ENCODE measurements at places on chromosomes 11 and 22.

- DNase-seq: no peak
Observed at GRCh38 chr11:118396097-118396501, 5.3 kb upstream of the ATP5MG start.

GRCh38 chr11:16410479-16410878 is 54.1 kb upstream of the SOX6 start:
- no peak for DNase-seq

- DNase-seq: no peak
Observed at GRCh38 chr11:17591293-17591692, 44.2 kb downstream of the OTOG start.

GRCh38 chr11:71543866-71544265 is 4.4 kb upstream of the KRTAP5-9 start:
- no peak for DNase-seq

DNA sequence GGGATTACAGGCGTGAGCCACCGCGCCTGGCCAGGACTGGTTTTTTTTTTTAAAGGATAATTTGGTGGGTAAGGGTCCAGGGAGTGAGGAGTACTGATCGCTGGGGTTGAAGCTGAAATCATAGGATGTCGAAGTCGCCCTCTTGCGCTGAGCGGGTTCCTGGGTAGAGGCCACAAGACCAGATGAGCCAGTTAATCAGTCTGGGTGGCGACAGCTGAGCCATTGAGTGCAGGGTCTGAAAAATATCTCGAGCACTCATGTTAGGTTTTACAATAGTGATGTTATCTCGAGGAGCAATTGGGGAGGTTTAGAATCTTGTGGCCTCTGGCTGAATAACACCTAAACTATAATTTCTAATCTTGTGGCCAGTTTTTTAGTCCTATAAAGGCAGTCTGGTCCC is 7.8 kb downstream of the APOL5 start:
- no peak for DNase-seq

All from fibroblast of skin of left quadriceps (primary cell).